ENCODE measurements at places on chromosomes 3 and 15.

GRCh38 chr15:100502651-100503050 lies 26.1 kb downstream of the CERS3 start:
- no peak for DNase-seq

- DNase-seq, result peak; percentile 18
Measured at GRCh38 chr3:170563712-170564423, 22.0 kb downstream of the SLC7A14 start.

DNA sequence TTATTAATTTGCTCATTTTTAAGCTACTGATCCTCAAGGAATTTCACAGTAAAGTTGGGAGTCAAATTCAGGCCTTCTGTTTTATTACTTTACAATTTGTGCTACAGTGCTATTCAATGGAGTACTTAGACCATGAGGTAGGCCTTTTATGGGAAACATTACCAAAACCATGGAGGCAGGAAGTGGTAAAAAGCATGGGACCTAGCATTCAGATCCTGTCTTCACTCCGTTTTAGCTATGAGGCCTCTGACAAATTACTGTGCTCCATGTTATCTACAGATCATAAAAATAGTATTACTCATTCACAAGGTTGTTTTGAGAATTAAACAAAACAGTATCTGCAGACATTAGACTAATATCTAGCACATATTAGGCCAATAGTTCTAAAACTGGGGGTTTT lies 140.6 kb upstream of the SLITRK3 start:
- DNase-seq, result no peak

DNA sequence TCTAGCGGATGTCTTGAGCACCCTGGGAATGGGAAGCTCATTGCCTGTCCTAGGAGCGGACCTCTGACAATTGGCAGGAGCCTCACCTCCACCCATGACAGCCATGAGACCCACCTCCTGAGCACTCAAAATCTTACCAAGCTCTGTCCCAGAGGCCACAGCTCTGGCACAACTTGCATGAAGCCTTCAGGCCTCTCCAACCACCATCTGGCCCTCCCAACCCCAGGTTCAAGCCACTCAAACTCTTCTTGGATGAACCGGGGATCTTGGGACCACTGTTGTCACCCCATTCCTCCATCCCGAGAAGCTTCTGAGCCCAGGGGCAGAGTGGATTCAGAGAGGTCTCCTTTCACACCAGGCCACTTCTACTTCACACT lies 1.5 kb downstream of the VIPR1 start:
- DNase-seq, result no peak

Data from stimulated activated CD4-positive, alpha-beta T cell treated with anti-CD3 and anti-CD28 coated beads, Interleukin-15, amount 100 ng/mL, for 24 hours (primary cell).